ENCODE measurements at places on chromosomes 5 and 9.

- DNase-seq, result no peak
Measured at GRCh38 chr5:124642151-124642550, 104.3 kb downstream of the ZNF608 start.

DNA sequence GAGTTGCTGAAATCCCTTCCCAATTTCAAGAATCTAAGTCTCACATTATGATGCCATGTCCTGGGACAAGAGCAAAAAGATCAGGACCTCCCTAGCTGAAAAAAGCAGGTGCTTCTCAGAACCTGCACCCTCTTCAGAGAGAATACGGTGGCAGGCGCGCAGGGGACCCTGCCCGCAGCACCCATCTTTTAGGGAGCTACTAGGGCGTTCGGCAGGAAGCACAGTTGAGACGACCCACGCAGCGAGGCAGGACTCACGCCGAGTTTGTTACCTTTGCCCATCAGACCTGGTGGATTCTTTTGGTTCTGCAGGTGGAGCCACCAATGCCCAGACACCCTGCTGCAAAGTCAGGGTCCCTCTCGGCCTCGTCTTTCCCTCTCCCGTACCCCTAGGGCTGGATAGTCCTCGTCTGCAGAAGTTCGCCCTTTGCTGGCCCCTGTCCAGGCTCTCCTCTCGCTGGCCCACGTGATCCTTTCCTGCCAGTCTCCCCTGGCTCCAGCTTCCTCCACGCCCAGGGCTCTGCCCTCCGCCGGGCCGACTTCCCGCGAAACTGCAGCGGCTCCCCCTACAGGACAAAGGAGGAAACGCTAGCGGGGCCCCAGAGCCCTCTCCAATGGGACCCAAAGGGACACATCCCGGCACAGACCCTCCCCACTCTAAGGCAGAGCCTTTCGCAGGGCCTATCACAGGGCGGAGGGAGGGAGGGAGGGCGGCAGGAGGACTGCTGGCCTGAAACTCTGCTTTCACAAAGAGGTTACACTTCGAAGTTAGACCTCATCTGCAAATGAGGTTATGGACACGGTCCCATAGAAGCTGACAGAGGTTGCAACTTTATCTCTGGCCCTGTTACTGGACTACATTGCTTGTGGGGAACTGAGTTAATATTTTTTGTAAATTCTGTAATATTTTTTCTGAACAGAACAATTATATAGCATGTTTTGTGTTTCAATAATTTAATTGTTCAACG lies 28.8 kb downstream of the TMEM174 start:
- peak; percentile 49 for DNase-seq

DNA sequence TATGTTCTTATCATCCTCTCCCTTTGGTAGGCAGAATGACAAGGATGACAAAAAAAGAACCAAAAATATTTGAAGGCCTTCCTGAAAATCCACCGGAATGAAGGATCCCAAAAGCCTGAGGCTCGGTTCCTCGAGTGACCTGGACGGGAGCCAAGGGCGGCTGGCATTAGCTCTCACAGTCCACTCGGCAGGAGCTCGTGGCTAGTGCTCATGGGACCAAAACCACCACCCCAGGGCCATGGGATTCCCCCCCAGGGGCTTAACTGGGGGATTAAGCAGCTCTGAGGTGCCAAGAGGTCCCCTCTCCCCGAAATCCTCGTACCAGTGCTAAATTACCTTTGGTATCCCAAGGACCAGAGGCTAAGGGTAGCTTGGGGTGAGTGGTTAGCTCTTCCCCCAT lies 586 bp upstream of the PDZD2 start:
- no peak for DNase-seq

GRCh38 chr9:68507806-68508145 lies 32.9 kb downstream of the TMEM252 start:
- no peak for DNase-seq

DNA sequence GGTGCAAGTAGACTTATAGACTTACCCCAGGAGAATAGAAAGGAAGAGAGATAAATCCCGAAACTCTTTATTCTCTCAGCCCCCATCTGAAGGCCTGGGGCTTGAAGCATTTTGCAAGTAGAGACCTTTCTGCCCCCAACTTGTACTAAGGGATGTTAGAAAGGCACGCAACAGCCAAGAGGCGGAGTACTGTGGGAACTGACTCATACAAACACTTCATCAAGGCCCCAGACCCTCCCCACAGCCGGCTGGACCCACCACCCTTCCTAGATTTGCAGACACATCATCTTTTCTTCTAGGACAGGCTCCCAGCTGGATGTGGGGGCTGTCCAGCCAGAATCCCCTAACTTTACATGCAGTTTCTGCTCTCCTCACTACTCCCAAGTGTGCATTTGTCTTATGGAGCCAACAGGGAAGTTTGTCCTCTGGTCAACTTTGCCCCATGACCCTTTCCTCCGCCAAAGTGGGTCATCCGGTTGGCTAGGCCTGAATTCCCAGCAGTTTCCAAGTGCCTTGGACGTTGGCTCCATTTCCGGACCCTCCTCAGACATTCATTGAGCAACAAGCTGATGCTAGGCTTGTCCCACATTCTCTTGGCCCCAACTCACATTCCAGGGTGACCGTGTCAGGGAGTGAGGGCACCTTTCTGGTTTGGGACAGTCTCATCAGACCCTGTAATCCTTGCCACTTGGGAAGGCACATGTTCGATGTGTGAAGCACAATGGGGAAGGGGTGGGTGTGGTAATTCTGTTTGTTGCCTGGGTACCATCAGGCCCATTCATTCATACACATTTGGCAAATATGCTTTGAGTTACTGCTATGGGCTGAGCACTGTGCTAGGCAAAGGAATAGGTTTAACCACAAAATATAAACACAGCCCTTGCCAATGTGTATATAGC lies 64.6 kb downstream of the ABLIM3 start:
- no peak for DNase-seq

DNA sequence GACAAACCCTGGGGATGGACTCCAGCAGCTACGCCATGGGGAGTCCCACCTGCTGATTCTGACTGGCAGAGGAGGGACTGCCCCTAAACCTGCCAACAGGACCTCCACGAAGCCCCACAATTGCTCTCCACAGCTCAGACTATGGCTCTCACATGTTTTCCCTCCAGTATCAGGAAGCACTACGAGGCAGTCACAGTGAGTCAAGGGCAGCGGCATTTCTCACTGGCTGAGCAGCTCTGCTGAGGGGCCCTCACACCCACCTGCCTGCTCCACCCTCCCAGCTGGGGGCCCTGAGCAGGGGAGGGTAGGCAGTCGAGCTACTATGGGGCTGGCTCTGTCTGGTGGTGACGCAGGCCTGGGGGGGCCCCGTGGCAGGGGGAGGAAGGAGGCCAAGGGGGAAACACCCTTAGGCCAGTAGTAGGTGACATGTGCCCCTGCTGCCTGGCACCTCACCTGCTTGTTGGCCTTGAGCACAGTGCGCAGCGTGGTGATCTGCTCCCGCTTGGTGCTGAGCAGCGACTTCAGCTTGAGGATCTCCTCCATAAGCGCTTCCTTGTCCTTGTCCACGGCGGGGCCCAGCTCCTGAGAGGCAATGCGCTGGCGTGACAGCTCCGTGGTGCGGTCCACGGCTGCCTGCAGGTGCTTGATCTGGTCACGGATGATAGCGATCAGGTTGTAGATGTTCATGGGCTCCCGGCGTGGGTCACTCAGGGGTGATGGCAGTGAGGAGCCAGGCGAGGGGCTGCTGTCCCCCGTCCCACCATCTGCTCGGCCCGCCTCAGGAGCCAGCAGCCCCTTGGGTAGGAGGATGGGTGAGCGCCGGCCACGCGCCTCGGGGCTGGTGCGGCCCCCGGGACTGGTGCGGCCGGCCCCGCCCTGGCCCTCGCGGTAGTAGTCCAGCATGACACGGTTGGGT lies 46.3 kb downstream of the BICD2 start:
- no peak for DNase-seq

DNA sequence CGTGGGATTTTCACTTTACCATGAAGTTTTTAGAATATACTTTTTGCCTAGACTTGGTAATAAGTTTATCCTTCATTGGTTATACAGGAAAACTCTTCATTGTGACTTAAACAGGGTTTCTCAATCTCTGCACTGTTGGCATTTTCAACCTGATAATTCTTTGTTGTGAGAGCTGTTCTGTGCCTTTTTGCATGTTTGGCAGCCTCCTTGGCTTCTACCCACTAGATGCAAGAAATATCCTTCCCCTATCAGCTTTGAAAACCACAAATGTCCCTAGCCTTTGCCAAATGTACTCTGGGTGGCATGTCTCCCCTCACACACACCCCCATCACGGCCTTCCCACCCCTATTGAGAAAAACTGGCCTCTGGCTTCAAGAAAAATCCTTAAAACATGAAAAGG lies 180.9 kb downstream of the ESM1 start:
- no peak for DNase-seq

GRCh38 chr5:132883261-132883834 lies 9.9 kb downstream of the LEAP2 start:
- peak; percentile 49 for DNase-seq

- no peak for DNase-seq
Measured at GRCh38 chr5:127985811-127986325, 97.7 kb upstream of the SLC12A2 start.

DNA sequence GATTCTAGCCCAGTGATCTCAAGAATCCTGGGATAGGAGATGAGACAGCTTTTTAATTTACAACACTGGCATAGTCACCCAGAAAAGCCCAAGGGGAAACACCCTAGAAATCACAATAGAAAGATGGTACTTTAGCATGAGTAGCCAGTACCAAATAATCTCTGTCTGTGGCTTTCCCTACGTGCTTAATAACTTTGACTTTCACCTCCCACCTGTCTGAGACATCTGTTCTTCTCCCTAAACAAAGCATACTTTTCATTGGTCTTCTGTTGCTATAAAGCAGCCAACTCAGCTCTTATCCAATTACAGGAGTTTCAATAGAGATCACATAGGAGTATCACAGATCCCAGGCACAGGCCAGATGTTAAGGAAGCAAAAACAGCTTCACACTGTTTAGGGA lies 10.4 kb downstream of the MARCHF3 start:
- DNase-seq, result peak; percentile 47

DNA sequence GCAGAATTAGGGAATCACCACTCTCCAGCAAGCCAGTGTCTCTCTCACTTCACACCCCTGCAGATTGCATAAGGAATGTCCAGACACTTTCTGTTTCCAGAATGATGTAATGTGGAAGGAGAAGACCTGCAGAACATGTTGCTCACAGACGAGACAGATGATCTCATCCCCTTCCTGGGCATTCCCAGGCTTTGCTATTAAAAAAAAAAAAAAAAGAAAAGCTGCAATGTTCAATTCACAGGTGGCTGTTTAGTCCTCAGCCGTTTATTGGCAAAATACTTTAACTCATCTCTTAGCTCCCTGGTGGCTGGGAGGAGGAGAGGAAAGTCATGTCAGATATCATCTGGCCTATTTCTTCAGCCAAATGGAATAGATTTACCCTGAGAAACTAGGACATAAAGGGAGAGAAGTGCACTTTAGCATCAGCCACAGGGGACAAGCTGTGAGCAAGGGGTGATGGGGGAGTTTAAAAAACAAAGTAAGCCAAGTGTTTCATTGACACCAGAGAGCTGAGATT lies 95.9 kb upstream of the TNC start:
- peak; percentile 98 for DNase-seq

DNA sequence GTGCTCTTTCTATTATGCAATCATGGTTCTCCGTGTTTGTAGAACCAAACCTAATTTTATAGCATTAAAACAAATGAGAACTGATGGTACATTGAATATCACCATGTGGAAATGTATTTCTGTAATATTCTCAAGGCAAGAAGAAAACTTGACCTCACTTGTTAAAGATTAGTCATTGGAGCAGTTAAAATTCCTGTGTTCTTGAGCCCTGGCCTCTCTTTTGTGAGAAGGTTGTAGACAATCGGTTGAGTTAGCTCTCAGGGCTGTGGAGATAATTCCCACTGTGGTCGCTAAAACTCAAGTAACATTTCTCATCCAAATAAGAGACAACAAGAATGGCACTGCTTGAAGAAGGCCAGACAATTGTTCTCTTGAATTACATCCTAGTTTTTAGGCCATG lies 216.0 kb upstream of the KLF4 start:
- peak; percentile 65 for DNase-seq

DNA sequence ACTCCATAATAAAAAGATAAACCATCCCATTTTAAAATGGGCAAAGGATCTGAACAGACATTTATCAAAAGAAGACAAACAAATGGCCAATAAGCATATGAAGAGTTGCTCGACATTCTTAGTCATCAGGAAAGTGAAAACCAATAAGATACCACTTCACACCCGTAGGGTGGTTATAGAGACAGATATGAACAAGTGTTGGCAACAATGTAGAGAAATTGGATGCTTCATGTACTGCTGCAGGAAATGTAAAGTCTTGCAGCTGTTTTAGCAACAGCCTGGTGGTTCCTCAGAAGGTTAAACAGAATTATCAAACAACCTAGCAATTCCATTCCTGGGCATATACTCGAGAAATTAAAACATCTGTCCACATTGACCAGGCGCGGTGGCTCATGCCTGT lies 42.5 kb downstream of the GTF3C4 start:
- DNase-seq, result no peak

DNA sequence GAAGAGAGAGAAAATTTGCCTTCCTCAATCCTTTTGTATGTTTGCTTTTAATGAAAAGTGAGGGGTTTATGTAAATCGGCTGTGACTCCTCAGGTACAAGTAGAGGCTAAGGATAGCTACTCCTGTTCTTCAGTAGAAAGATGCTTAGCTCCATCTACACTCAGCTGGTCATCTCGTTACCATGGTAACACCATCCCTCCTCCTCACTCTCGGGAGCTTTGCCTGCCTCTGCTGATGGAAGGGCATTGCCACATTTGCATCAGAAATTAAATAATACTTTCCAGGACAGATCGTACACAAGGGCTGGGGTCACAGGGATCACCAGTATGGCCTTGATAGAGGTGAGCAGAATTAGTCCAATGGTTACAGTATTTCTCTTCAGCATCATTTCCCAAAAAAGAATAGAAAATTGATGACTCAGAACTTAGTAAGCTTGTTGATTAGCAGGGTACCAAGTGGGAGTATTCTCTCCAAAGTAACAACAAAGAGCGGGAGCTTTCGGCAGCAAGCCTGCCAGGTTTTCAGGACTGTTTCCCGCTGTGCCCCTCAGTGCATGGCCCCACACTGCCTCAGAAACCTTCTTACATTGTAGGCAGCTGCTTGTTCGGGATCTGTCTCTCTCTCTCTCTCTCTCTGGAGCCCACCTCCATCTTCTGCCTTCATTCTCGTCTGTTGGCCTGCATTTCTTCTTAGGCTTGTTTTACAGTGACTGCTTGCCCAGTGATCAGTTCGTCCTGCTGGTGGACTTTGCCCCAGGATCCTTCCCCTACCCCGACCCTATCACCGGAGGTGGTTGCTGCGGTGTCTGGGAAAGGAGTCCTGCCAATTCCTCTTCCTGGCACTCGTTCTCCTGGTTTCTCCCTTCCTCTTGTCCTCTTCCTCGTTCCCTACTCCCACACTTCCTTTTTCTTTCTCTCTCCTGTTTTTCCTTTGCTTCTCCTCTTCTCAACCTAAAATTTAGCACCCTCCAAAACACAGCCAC lies 51.9 kb upstream of the SNAPC3 start:
- DNase-seq, result no peak

DNA sequence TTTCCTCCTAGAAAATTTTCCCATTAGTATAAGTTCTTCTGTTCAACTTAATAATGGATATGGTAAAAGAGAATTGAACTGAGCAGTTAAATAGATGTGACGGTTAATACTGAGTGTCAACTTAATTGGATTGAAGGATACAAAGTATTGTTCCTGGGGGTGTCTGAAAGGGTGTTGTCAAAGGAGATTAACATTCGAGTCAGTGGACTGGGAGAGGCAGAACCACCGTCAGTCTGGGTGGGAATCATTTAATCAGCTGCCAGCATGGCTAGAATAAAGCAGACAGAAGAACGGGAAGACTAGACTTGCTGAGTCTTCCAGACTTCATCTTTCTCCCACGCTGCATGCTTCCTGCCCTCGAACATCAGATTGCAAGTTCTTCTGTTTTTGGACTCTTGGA lies 689.6 kb upstream of the CDH10 start:
- no peak for DNase-seq

GRCh38 chr5:160333721-160334120 lies 21.4 kb upstream of the CCNJL start:
- peak; percentile 60 for DNase-seq
